Glomerular endothelial cell (primary cell): ENCODE measurements at places on chromosomes 4 and X. TPM values are rescaled to one million over a fixed set of nuclear protein-coding genes. Genes with fewer than 3 reads are reported as not detected.

Gene ENAM
- not detected in 2 replicates for total RNA-seq

Gene APBB2
- total RNA-seq = 122 and 124 TPM in 2 replicates

Gene PTPN13
- total RNA-seq = 3.0 and 10.5 TPM in 2 replicates

Gene MORF4L2
- 296 and 405 TPM in 2 replicates for total RNA-seq
